Activated CD8-positive, alpha-beta memory T cell treated with anti-CD3 and anti-CD28 coated beads, Interleukin-2, amount 50 U/mL, for 4 hours (primary cell): ENCODE measurements at places on chromosomes 4 and X.

DNA sequence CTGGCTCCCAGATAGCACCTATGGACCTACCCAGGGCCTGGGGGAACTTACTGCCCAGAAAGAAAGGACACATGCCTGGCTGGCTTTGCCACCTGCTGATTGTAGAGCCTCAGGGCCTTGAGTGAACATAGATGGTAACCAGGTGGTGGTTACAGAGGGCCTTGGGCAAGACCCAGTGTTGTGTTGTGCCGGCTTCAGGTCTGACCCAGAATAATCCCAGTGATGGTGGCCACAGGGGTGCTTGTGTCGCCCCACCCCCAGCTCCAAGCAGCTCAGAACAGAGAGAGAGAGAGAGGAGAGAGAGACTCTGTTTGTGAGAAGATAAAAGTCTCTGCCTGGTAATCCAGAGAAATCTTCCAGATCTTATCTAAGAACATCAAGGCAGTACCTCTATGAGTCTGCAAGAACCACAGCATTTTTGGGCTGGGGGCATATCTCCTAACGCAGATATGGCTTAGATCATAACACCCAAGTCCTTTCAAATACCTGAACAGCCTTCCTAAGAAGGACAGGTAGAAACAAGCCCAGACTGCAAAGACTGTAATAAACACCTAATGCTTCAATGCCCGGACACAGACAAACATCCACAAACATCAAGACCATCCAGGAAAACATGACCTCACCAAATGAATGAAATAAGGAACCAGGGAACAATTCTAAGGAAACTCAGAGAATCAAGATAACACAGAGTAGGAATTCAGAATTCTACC is 16.3 kb upstream of the RP2 start:
- DNase-seq: no peak

DNA sequence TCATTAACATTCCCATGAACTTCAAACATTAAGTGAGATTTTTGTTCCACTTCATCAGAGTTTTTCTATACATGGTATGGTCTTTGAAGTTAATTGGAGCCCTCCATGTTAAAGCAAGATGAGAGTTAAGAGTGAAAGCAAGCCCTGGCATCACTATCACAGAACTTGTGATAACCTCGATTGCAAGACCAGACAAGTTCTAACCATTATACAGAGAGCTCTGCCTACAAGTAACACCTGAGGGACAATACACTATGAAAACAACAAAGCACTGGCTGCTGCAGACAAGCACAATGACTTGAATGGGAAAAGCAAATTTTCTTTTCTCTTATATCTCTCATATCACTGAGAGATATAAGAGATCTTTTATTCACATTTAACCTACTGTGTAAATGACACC is 126.6 kb upstream of the GYPA start:
- no peak for DNase-seq

GRCh38 chrX:40433160-40433559 is 147.6 kb upstream of the ATP6AP2 start:
- no peak for DNase-seq

DNA sequence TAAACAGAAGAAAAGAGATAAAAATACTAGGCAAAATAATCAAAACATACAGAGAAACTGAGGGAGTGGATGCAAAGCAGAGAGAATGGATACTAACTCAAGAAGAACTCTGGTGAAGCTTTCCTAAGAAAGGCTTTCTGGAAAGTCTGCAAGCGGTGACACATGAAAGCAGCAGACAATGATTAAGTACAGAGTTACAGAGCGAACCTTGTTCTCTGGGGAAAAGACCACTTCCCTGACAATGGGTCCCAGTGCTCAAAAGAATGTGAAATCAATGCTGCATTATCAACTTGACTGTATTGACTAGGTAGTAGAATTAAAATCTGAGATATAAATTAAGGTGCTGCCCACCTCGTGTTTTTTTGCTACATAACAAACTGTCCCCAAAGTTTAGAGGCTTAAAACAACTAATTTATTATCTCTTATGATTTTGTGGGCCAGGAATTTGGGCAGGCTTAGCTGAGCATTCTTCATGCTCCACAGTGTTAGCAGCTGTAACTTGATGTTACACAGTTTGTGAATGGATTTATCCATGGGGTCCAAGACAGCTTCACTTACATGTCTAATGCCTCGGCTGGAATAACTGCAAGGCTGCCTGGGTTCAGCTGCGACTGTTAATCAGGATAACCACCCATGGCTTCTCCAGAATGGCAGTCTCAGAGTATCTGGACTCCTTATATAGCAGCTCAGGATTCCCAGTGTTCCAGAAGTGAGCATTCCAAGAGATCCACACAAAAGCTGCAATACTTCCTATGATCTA is 106.9 kb upstream of the INPP4B start:
- no peak for DNase-seq

GRCh38 chrX:23134136-23134535 is 134.4 kb downstream of the DDX53 start:
- DNase-seq: no peak

DNA sequence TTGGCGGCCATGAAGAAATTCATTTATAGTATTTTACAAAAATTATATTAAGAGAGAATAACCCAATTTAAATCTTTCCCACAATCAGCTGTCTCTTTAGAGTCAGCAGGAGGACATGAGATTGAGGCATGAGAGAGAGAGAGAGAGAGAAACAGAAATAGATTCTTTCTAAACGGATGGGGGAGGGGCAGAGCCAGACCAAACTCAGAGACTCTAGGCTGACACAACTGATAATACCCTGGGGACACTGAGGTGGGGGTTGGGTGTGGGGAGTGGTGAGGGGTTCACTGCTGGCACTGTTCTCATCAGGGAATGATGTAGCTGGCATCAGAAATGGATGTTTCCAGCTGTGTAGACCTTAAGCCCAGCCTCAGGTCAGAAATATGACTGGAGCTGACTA is 20.5 kb upstream of the HOPX start:
- DNase-seq: no peak

GRCh38 chr4:94451695-94452475 is at the start of gene PDLIM5:
PDLIM5 (plus strand) TSS chr4:94451942; CDS start chr4:94455289, 3,347 bp downstream.
- DNase-seq: peak; percentile 88

- no peak for DNase-seq
Observed at GRCh38 chr4:140996766-140997165, 136.5 kb downstream of the RNF150 start.

DNA sequence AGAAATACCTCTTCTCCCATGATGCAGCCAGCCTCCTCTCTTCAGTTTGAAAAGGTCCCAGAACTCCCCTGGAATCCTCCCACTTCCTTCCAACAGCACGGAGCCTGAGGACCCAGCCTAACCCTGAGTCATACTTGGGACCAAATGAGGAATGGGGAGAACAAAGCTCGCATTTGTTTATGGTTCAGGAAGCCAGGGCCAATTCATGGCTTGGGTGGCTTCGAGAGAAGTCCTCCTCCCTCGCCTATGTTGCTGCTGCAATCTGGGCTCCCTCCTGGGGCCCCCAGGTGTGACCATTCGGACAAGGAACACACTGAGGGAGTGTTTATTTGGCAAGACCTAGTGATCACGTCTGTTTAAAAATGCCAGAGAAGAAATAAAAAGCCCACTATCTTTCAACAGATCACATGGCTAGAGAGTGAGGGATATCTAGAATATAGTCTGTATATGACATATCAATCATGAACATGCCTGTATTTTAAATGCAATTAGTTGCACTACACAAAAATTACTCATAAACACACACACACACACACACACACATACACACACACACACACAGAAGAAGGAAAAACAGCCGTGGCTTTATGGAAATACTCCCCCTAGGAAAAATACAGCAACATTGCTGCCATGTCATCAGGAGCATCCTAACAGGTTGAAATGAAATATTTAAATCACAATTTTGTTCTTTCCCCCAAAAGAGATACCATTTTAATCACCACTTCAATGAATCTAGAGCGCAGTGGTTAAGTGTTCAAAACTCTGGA is 155.7 kb upstream of the MAP3K15 start:
- DNase-seq: no peak

- no peak for DNase-seq
Observed at GRCh38 chrX:22758807-22759481, 240.8 kb upstream of the DDX53 start.

- no peak for DNase-seq
Observed at GRCh38 chrX:143837010-143837843, 46.6 kb upstream of the UBE2NL start.

DNA sequence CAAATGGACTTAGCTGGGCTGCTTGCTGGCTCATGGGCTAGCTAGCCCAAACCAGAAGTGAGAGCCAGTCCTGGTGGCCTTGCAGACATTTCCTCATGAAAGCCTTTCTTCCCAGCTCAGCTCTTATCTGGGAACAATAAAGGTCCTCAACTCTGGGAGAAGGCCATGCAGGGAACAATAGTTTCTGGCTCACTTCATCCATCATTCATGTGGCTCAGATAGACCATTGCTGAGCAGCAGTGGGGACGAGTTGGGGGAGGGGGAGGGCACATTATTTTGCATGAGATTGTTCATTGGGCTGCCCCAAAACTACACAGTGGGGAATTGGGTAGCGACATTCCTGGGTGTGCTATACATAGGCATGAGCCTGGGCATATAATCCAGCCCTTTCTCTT is 47.6 kb downstream of the NHSL2 start:
- no peak for DNase-seq

DNA sequence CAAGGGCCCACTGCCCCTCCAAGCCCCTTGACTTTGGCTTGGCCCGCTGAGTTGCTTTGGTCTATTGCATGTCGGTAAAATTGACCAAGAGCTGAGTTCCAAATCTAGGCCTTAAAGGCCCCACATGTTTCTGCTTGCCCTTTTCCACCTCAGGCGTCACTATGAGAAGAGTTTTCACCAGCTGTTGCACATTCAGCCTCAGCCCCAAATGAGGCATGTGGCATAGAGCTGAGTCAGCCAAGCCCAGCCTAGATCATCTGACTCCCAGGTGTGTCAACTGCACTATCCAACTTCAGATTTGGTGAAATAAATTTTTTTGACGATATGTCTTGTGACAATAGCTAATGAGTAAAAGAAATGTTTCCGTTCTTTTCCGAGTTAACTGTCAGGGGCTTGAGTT is 424.5 kb upstream of the FAM47C start:
- no peak for DNase-seq

GRCh38 chr4:25993395-25994185 is 79.6 kb downstream of the SMIM20 start:
- DNase-seq: no peak

- no peak for DNase-seq
Observed at GRCh38 chrX:31209005-31209628, 137.3 kb upstream of the FTHL17 start.

DNA sequence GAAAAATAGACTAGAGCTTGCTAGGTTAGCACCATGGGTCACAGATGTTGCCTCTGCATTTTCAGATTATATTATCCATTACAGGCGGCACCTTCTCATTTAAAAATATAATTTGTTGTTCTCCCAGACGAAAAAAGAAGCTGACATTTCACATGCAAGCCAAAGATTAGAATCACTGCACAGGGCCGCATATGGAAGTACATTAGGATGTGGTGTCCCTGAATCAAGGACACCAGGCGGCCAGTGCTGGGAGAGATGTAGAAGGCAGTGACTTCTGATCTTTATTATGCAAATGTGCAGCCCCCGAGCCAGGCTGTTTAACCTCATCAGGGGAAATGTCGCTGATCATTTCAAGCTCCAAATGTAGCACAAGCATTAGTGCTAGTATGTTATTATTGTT is 22.8 kb downstream of the REELD1 start:
- no peak for DNase-seq

DNA sequence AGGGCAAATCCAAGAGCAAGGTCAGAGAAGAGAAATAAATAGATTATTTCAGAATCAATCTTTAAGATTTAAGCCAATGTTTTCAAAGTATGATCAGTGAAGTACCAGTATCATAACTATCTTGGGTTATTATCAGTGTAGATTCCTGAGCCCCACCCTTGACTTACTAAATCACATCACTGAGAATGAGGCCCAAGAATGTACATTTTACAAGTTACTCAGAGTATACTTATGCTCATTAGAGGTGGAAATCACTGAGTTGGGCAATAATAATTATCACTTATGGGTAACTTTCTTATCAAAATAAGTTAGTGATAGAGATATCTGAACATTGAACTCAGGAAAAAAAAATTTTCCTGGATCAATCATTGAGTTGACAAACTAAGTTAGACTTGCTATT is 121.6 kb upstream of the NOCT start:
- DNase-seq: no peak

DNA sequence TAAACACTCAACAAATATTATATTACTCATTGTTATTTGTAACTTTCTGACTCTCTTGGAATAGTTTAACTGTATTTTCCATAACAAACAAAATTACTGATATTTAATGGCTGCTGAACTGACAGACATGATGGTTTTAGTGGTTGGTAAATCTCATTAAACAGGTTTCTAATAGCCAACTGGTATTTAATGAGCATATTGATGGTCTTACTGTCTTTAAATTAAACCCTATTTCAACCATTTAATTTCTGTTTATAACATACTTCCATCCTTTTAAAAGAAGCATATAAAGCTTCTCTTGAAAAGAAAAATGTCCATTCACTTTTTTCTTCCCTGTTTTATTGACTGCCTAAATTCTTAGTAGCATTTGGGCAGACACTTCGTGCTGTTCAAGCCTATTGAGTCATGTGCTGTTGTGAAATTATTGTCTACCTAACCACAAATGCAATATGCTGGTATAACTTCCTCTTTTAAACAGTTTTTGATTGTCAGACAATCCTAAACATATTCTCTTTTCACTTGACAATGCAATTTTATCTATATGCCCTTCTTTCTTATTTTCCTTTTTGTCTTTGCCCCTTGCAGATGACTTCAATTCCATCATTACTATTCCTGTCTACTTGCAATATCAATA is 163.9 kb upstream of the SLC7A11 start:
- no peak for DNase-seq

DNA sequence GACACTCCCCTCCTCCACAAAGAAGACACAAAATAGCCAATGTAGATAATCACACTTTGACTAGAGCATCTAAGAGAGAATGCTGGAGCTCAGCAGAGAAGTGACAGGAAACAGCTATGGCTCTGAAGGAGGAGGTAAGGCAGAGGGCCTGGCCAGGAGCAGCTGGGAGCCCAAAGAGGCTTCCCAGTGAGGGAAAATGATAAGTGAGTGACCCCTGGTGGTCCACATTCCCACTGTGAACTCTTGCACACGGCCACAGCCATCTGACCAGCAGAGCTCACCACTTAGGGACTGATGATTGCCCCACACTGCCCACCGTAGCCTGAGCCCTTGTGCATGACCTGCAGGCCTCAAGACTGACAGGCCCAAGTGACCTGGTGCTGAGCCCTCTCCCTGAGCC is 162.7 kb upstream of the GALNTL6 start:
- DNase-seq: no peak
